CD4-positive, alpha-beta T cell (primary cell): ENCODE measurements at places on chromosomes 13 and 19. TPM values are rescaled to one million over a fixed set of nuclear protein-coding genes. Genes with fewer than 3 reads are reported as not detected.

DNA sequence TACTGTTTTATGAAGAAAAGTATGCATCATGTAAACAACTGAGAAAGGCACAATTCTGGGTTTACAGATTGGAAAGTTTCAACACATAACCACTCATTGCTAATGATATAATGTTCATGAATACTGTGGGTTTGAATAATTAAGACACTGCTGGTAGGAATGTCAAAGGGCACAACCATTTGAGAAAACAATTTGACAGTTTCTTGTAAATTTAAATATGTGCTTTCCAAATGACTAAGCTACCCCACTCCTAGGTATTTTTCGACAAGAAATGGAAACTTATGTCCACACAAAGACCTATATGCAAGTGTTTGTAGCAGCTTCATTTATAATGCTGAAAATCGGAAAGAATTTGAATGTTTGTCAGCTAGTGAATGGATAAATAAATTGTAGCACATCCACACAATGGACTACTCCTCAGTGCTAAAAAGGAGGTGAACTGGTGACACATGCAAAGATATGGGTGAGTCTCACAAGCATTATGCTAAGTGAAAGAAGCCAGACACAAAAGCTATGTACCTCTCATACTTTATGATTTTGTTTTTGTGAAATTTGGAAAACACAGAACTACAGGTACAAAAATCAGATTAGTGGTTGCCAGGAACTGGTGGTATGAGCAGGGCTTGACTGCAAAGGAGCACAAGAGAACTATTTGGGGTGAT is 44.8 kb upstream of the FLT1 start:
- DNase-seq: no peak

DNA sequence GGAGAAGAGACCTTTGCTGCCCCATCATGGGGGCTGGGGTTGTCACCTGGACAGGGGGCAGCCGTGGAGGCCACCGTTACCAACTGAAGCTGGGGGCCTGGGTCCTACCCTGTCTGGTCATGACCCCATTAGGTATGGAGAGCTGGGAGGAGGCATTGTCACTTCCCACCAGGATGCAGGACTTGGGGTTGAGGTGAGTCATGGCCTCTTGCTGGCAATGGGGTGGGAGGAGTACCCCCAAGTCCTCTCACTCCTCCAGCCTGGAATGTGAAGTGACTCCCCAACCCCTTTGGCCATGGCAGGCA is 9.0 kb downstream of the EGLN2 start:
- DNase-seq: no peak

TMEM86B gene
- total RNA-seq: 11.7 TPM

GRCh38 chr19:18496167-18496979 is 25.5 kb downstream of the ELL start:
- peak; percentile 37 for DNase-seq

DNA sequence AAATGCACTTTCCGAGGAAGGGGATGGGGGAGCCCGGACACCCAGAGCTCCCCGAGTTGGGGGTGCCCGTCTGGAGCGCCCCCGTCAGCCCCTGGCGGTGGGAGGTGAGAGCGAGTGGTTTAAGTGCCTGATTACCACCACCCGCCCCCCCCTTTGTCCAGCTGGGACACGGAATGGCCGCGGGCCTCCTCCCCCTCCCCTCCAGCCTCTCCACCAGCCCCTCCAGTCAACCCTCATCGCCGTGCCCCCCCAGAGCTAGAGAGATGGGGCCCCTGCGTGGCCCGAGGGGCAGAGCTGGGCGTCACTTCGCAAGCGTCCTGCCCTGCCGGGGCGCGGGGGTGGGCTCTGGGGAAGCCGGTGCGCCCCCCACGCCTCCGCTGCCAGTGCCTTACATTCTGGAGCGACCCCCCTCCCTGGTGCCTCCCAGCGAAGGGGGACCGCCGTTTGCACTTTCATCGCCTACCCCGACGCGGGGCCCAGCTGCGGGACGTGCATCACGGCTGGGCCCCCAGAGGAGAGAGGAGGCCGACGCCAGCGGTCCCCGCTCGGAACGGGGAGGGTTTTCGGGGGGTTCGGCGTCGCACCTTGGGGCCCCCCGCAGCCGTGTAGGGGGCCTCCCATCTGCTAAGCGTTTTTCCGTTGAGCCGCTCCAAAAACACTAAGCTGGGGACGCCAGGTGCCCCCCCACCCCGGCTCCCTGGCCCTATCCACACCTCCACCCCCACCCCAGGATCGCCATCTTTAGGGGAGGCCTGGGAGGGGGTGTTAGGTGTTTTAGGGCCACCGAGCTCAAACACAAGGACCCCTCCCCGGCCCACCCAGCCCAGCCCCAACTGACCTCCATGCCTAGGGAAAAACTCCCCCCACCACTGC is 16.4 kb downstream of the SMIM24 start:
- no peak for DNase-seq

DNA sequence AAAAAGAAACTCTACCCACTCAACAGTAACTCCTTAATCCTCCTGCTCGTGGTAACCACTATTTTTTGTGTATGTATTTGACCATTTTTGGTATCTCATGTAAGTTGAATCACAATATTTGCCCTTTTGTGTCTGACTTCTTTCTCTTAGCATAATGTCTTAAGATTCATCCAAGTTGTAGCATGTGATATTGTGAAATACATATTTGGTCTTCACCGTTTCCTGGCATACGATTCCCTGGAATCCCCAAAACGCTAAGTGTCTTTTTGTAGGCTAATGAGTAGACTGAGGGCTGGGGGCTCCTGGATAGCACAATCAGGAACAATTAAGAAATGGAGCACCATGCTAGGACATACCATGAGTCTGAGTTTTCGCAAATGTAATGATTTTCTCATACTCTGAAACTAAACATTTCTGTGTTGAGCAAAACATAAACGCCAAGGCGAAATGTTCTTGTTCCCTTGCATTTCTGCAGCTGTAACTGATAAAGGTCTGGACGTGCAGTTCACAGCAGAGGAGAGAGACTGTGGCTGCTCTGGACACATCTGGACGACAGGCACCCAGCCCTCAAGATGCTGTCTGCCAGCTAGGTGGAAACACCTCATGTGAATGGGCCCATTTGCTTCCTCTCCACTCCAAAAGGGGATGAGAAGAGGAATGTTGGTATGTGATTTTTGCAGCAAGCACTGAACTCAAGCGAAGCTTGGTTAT is 38.4 kb downstream of the BRD4 start:
- DNase-seq: no peak

- DNase-seq: no peak
Observed at GRCh38 chr19:28396287-28396831, 816.6 kb downstream of the UQCRFS1 start.

DNA sequence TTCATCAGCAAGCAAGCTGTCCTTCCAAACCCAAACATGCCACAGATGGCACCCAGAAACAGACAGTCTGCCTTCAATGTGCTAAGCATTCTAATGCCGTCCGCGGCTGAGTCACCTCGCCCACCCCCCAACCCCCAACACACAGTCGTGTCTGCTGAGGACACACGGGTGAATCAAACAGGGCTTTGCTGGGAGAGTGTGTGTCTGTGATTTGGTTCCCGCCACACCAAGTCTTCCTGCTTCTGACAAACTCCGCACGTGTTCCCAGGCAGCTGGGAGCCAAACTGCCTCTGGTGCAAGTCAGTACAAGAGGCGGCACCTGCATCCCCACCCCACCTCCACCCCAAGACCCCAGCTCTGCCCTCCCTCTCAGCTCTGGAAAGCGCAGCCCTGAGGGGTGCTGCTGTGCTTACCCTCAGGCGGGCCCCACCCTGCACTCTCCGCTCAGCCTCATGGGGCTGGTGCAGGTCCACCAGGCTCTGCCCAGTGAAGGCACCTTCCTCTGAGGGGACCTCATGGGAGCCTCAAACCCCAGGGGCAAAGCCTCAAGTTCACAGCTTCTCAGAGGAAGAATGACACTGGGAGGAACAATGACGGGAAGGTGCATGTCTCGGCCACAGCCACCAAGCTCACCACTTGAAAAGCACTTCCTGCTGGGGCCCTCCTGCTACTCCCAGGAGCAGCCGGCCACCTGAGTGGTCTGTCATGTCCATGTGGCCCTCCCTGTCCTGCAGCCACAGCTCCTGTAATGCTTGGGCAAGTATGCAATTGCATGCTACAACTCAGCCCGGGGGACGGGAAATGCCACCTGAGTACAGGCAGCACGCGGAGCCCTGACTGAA is 15.0 kb upstream of the SLC35E1 start:
- peak; percentile 69 for DNase-seq

GRCh38 chr19:42081584-42082203 is 5.7 kb downstream of the ZNF574 start:
- DNase-seq: no peak
